ENCODE measurements at places on chromosomes 7 and 10.

DNA sequence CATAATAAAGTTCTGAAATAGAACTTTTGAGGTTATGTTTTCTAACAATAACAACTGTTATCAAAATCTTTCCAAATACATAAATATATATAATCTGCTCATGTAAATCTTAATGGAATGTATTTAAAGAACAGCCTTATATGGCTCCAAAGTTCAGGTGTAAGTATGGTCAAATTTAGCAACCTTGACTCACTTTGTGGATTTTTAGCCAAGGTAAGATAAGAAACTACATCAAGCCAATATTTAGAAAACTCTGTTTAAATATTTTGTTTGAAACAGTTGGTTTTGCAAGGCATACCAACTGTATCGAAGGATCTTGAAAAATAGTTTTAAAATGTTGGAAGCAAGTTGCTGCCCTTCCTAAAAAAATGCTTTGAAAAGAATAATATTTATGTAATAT, 228.9 kb upstream of the SEMA3D start:
- DNase-seq, result no peak

- no peak for DNase-seq
These were observed 7.6 kb upstream of the C10orf105 start for GRCh38 chr10:71727105-71727737.

- DNase-seq, result no peak
These were observed 6.9 kb downstream of the COX19 start for GRCh38 chr7:968205-969105.

GRCh38 chr7:135169141-135169963, 1.2 kb downstream of the CYREN start:
- DNase-seq, result peak; percentile 37

DNA sequence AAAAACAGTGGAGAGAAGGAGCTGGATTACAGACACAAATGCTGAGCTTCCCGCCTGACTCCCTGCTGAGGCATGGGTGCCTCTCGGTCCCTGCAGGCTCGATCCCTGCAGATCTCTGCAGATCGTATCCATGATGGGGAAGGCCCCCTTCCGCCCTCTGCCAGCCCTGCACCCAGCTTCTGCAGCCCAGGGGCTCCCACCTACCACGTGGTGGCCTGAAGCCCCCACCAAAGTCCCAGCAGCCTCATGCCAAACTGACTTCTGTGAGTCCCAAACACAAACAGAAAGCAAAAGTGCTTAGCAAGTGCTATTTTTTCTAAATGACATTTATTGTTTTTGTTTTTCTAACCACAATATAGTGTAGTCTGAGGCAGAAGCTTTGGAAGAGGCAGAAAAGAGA, 127.1 kb upstream of the CHST15 start:
- DNase-seq, result no peak

- DNase-seq, result no peak
These were observed 732.4 kb downstream of the IPMK start for GRCh38 chr10:57535306-57535705.

DNA sequence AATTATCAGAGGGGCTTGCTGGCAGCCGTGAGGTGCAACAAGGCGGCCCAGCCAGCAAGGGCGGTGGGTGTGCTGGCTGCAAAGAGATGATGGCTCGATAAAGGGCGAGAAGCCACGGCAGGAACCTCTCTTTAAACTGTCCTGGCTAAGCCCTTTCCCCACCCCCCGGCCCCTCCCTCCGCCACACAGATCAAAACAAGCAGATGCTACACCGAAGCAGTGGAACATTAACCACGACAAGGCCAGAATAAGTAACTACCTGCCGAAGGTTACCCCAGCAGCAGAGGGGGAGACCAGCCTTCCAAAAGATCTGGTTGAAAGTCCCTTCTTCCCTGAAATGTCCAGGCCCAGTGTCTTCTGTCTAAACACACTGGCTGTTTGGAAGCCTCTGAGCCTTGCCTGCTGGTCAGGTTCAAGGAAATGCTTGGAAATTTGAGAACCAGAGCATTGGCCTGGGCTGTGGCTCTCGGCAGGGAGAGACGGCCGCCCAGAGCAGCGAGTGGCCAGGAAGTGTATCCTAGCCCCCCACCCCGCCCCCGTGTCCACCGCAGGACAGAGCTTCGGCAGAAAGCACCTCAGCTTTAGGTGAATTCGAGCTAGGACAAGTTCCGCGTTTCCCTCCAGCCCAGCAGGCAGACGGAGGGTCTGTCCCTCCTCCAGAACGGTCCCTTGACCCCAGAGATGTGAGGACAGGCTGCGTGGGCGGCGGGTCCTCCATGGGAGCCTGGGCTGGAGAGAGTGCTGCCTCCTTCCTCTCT, 2.1 kb downstream of the FAM20C start:
- DNase-seq, result peak; percentile 55

- DNase-seq, result peak; percentile 3
These were observed 182.0 kb downstream of the RPS24 start for GRCh38 chr10:78215645-78216044.

GRCh38 chr10:127384532-127384931, 164.6 kb upstream of the NPS start:
- DNase-seq, result no peak

GRCh38 chr7:112293416-112293815, 86.9 kb downstream of the ZNF277 start:
- DNase-seq, result no peak

GRCh38 chr10:110352930-110353243, 48.2 kb upstream of the SMNDC1 start:
- no peak for DNase-seq

GRCh38 chr10:125144206-125144605, 16.2 kb downstream of the CTBP2 start:
- no peak for DNase-seq
